Tibial artery (tissue), 4 donors: ENCODE measurements at places on chromosomes 12 and 14.
A peak's percentile ranks its signal among the peaks of the same experiment; 100 is the strongest.

DNA sequence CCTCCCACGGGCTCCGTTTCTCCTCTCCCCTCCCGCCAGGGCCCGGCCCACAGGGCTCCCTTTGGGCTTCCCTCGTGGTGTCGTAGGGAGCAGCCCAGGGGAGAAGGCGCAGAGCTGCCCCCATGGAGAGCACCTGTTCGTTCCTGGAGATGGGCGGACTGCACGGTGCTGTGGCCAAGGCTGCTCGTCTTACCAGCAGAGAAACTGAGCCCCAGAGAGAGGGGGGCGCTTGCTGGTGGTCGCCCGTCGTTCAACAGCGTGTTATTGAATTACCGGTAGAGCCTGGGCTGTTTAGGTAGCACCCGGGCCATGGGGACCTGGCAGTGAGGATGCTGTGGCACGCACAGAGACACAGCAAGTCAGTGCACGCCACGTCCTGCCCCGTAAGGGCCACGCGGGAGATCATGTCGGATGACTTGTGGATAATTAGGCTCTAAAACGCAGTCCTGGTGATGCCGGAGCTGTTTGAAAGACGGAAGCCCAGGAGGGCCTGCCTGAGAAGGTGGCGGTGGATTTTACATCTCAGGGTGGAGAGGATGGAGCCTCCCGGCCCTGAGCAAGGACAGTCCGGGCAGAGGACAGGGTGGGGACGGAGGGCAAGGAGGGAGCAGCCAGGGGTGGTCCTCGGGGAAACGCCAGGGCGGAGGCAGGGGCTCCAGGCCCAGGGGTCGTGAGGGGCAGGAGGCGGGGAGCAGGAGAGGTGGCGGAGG is 134.4 kb downstream of the ADGRD1 start:
- peak; percentile 64 for DNase-seq

DNA sequence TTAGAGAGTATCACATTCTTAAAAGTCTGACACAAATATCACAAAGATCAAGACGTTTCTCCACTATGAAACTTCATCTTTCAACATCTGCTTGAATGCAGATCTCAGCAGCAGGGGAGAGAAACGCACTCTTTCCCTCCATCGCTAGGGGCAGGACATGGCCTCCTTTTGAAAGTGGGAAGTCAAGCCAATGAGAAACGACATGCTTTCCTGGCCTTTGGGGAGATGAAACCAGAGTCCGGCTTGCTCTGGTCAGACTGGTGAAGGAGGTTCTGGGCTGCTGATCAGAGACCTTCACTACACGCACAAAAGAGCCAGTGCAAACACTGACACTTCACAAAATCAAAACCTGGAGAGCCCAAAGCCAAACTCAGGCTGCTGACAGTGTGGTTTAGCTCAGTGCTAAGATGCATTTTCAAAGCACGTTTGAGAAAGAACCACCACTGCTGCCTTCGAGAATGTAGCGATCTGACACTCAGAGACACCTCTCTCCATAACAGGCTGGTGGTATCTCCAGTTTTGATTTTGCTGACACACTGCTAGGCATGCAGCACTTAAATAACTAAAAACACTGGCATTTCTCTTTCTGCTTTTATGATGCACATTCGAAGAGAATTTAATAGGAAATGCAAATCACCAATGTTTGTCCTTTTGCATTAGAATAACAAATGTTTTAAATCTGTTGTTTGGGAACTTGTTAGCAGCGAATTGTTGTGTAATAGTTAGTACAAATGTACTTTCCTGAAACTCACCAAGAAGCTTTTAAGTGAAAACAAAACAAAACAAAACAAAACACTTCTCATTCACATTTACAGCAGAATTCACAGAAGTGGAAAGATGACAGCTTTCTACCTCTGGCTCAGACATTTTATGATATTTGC is 93.9 kb upstream of the OVCH1 start:
- DNase-seq = no peak

- DNase-seq = no peak
Observed at GRCh38 chr12:106914796-106915634, 40.7 kb upstream of the TMEM263 start.

DNA sequence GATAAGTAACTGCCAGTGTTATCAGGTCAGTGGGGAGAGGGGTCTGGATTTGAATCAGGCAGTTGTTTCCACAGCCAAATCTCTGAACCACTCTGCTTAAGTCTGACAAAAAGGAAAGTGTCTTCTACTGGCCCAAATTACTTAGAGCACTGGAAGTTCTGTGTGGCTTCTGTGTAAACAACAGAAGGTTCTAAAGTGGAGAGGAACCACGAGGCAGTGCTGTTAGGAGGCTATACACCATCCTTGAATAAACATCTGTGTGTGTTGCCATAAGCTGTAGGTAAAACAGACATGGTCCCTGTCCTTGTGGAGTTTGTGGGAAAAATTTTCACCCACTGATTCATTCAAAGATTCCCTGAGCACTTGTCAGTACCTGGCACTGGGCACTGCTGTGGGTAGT is 50.0 kb downstream of the GALNT4 start:
- no peak for DNase-seq

- DNase-seq = no peak
Observed at GRCh38 chr12:104608998-104609397, 152.2 kb downstream of the CHST11 start.

- no peak for DNase-seq
Observed at GRCh38 chr12:38586789-38587188, 270.2 kb downstream of the ALG10B start.

GRCh38 chr12:100265732-100266584 is 921 bp downstream of the DEPDC4 start:
- no peak for DNase-seq

GRCh38 chr14:75430526-75430925 is 2.7 kb downstream of the JDP2 start:
- DNase-seq = peak; percentile 70

DNA sequence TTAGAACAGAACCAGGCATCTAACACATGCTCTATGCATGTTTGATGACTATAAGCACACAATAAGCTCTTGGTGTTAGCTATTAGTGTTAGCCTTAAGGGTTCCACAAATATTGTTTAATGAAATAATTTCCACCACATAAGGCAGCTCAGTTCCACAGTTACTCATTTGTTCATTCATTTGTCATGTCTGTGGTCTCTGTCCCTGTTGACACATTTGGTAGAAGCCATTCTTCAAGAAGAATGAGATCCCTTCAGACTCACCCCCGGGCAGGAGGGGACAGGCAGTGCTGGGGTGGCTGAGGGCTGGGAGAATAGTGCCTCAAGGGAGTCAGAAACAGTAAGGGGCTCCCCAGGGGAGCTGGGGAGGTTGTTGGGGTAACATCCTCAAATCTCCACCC is 3.7 kb upstream of the FAIM2 start:
- DNase-seq = no peak

DNA sequence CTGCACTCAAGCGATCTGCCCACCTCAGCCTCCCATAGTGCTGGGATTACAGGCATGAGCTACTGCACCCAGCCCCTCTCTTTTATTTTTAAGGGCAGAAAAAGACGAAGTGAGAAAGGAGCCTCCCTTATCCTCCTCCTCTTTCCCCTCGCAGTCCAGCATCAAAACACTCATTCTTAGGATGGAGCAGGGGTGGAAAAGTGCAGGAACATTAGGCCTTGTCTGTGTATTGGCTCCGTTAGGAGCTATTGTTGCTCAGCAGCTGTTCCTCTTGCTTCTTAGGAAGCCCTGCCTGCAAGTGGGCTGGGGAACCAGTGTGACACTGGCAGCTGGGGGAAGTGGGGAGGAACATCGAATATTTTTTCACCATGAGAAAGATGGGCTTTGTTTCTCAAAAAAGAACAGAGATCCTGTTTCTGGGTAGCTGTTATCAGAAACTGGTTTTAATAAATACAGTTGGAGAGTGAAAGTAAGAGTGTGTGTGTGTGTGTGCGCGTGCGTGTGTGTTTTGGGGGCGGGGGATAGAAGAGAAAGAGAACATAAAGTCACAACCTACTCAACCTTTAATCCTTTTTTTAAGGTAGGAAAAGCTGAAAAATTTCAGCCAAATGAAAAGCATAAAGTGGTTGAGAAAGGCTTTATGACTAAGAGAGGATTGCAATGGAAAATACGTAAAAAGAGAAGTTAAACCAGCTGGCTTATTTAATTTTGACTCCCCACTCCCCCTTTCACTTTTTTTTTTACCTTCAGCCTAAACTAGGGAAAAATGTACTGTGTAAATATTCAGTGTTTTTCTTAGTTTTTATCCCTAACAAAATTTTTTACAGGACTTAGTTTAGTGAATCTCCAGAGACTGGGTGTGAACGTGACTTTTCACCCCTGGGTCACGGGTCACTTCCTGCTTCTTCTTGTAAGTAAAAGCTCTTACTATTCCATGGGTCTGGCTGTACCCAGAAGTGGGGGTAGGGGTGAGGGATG is 197.2 kb upstream of the PLEKHG7 start:
- DNase-seq = peak; percentile 32

GRCh38 chr12:14665354-14666348 is 30.7 kb downstream of the GUCY2C start:
- DNase-seq = no peak

DNA sequence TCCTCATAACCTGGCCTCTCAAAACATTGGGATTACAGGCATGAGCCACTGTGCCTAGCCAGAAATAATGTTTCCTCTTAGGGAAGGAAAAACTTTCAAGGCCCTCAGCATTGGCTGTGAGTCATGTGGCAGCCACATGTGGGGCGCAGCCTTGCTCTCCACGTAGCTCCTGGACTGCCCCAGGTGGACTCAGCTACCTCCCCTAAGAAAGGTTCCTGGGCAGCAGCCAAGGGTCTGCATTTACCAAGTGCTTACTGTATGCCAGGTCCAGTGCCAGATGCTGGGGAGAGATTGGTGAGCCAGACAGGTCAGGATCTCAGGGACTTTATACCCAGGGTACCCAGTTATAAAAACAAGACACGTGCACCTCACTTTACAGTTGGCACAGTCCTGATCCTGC is 3.7 kb upstream of the TRPV4 start:
- DNase-seq = no peak

- DNase-seq = no peak
Observed at GRCh38 chr12:130719263-130719859, 3.3 kb upstream of the RIMBP2 start.

DNA sequence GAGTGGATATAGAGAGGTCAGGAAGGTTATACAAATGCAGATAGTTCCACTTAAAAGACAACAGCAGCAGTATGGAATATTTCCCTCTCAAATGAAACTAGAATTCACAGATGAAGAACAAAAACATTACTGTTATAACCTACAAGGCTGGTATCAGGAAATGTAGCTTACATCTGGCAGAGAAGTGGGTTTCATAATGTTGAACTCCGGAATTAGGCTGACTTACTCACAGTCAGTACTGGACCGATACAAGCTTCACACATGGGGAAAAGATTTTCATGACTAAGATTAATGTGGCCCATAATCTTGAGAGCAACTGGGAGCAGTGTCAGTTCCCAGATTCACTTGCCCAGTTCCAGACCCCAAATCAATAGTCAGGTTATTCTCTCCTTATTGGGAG is 353.9 kb downstream of the DUSP6 start:
- no peak for DNase-seq

DNA sequence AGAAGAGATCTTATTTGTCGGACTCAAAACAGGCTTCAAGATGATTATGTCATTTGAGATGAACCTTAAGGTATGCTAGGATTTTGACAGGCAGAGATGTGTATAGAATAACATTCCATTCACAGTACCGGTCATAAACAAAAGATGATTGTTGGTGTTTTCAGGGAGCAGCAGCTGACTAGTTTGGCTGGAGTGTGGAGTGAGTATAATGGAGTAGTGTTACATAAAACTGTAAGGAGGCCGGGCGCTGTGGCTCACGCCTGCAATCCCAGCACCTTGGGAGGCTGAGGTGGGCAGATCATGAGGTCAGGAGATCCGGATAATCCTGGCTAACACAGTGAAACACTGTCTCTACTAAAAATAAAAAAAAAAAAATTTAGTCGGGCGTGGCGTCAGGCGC is 23.9 kb downstream of the SERPINA10 start:
- DNase-seq = no peak

GRCh38 chr14:97177635-97178034 is 380.5 kb downstream of the VRK1 start:
- no peak for DNase-seq

GRCh38 chr14:54447231-54447692 is 6.1 kb upstream of the CNIH1 start:
- DNase-seq = no peak

DNA sequence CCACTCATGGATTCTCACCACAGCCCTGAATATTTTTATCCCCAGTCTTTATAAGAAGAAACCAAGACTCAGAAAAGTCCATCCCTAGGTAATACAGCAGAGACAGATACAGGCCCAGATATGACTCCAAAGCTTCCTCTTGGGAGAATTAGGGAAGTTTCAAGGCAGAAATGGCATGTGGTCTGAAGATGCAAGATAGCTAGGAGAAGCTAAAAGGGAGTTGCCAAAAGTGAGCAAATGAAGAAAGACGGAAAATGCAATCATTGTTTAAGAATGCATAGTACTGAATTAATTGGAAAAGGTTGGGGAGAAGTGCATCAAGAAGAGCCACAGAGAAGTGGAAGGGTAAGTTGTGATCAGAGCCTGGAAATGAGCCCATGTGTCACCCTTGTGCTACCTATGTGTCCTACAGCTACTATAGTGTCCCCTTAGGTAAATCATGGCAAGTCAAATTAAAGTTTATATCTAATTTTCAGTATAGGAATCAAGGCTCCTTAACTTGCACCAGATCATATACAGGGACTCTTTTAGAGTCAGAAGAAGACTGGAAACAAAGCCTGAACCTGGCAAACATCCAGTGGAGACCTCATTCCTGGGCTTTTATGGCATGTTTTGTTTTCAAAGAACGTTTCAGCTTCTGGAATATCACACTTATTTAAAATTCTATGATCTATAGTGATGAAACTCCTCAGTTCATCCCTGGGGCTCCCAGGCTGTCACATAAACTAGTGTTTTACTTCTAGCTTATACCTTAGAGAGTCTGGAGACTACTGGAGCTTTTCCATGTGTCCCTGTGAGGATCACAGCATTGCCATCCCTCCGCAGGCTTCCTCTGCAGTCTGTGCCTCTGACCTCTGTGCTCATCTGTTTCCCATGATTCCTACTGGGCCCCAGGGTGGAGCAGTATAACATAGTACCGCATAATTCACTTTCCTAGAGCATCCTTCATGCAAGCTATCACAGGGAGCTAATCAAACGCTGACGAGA is 189.0 kb upstream of the CDKN3 start:
- DNase-seq = no peak

DNA sequence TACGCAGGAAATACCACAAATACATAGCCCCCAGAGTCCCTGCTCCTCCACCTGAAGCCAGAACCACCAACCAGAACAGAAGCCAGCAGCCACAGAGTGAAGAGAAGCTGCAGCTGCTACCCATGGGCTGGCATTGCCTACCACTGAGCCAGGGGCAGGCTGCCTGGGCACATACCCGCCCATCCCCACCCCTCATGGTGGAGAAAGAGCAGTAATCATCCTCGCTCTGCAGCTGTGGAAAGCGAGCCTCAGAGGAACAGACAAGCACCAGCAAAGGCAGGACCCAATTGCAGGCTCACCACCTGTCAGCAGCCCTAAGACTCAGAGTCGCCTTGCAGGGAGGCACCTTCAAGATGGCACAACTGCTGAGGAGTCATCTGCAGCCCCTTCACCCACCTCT is 11.2 kb upstream of the CD9 start:
- DNase-seq = no peak

- DNase-seq = peak; percentile 75
Observed at GRCh38 chr14:75279763-75280290, 1.2 kb downstream of the FOS start.

GRCh38 chr14:33401311-33401710 is 462.6 kb downstream of the NPAS3 start:
- DNase-seq = no peak
